Colonic mucosa (tissue), 4 donors: ENCODE measurements at places on chromosomes 16 and 17. TPM values are rescaled to one million over a fixed set of nuclear protein-coding genes. Genes with fewer than 3 reads are reported as not detected.

The RGS11 gene
- total RNA-seq: 2.9 TPM

The HES7 gene
- not detected for total RNA-seq

- no peak for DNase-seq
Observed at GRCh38 chr17:73833775-73834488, 189.7 kb upstream of the SDK2 start.

- DNase-seq: no peak
Observed at GRCh38 chr17:58728798-58729197, 26.9 kb upstream of the PPM1E start.

- peak; percentile 17 for DNase-seq
Observed at GRCh38 chr16:75237398-75238131, 13.9 kb downstream of the BCAR1 start.

GRCh38 chr17:16537130-16537458 lies 31.9 kb downstream of the ZNF287 start:
- no peak for DNase-seq

- DNase-seq: no peak
Observed at GRCh38 chr16:27492588-27492979, 57.1 kb downstream of the GTF3C1 start.

DNA sequence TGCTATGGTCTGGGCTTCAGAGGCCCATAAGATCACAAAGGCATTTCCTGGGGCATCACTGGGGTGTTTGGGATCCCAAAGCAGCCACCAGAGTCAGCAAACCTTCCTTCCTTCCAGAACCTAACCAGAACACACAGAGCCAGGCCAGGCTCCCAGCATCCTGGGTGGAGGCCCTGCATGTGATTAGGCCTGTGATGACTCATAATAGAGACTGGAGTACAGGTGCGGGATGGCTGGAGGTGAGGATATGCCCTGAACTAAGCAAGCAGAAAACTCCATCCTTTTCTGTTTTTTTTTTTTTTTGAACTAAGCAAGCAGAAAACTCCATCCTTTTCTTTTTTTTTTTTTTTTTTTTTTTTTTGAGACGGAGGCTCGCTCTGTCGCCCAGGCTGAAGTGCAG lies 17.7 kb upstream of the GFOD2 start:
- DNase-seq: no peak

- no peak for DNase-seq
Observed at GRCh38 chr16:14248791-14249190, 177.7 kb downstream of the MRTFB start.
